NCI-H1417 (cell line): ENCODE measurements at places on chromosomes 11 and 22.
A peak's percentile ranks its signal among the peaks of the same experiment; 100 is the strongest.

- no peak for DNase-seq
Observed at GRCh38 chr11:131518305-131518838, 148.0 kb downstream of the NTM start.

GRCh38 chr11:75198278-75198973 is 42.1 kb upstream of the TPBGL start:
- peak; percentile 37 for DNase-seq

DNA sequence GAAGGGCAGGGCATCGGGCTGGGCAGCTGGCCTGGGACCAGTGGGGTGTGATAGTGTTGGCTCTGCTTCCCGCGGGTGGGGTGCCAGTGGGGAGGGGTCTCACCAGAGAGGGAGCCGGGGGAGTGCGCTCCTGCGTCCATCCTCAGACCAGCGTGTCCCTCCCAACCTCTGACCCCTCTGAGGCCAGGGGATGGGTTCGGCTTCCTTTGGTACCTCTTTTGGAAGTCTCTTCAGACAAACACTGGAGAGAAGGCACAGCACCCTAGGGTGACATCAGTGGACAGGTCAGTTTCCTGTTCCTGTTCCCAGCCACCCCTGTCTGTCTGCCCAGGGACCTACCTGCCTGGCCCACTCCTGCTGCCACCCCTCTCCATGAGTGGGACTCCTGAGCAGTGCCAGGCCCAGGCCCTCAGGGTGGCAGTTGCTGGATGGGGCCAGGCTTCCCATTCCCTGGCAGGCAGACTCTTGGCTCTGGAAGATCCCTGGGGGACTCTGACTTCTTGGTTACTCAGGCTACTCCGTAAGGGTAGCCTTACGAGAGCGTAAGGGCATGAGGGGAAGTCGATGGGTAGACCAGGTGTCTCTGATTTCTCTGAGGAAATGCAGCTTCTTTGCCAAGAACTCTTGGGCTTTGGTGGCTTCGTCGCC is 2.6 kb downstream of the TAGLN start:
- no peak for DNase-seq

DNA sequence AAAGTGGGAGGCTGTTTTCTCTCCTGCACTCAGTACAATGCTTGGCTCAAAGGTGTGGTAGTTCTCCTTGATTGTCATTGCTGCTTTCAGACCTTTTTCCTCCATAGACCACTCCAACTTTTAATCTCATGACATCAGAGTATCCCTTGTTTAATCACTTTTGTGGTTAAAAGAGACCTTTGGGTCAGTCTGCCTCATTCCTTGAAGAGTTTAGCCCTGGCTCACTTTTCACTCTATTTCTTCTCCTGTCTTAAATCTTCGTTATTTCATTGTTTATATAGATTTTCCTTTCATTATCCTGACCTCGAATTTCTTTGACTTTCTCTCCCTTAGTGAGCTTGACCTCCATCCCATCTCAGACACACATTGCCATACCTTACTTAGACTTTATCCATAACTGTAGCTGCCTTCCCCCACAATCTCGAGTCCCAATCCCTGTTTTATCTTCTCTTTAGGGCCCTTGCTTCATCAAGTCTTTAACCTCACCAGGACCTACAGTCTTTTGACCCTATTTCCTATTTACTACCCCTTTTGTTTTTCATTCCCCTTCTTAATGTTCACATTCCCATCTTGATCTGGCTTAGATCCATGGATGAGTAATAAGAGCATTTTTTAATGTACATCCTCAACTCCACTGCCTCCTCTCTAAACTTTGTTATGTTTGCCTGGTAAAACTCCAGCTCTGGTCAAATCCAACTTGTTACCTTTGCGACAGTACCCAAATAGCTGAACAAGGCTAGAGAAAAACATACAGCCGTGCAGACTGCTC is 9.5 kb downstream of the ATXN10 start:
- no peak for DNase-seq

DNA sequence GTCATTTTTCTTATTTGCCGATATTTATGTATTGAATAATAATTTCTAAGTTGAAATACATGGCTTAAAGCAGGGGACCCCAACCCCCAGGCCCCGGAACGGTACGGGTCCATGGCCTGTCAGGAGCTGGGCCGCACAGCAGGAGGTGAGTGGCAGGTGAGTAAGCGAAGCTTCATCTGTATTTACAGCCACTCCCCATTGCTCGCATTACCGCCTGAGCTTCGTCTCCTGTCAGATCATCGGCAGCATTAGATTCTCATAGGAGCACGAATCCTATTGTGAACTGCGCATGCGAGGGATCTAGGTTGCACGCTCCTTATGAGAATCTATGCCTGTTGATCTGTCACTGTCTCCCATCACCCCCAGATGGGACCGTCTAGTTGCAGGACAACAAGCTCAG is 4.5 kb downstream of the ZMAT5 start:
- no peak for DNase-seq

- peak; percentile 96 for DNase-seq
Observed at GRCh38 chr11:72814286-72815109, at the start of gene ATG16L2. Gene ATG16L2, plus strand, starts transcription at chr11:72814411. Its CDS starts 35 bp downstream, at chr11:72814446.

DNA sequence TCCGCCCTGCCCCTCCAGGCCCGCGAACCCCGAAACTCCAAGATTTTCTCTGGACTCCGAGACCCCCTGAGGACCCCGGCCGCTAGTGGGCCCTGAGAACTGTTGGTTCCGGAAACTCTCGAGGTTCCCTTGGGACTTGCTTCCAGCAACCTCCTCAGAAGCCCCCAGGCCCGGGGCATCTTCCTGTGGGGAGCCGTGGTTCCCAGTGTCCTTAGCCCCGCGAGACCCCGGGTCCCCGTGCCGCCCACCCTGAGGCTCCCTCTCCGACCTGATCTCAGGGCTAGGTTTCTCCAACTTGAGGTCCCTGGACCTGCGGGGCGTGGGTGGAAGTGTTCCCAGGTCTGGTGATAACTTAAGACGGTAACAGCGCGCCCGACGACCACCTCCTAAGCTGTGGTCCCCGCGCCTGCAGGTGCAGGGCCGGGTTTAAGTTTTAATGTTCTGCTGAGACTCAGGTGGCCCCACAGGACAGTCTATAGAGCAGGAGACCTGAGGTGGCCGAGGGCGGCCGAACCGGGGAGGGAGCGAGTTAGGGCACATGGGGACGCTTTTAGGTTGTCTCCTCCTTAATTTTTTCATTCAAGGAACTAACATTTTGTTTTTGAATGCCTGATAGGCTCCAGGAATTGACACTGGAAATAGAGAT is 720 bp downstream of the FAM118A start:
- DNase-seq, result peak; percentile 22

GRCh38 chr11:117279711-117280376 is 11.3 kb upstream of the BACE1-AS start:
- DNase-seq, result no peak

DNA sequence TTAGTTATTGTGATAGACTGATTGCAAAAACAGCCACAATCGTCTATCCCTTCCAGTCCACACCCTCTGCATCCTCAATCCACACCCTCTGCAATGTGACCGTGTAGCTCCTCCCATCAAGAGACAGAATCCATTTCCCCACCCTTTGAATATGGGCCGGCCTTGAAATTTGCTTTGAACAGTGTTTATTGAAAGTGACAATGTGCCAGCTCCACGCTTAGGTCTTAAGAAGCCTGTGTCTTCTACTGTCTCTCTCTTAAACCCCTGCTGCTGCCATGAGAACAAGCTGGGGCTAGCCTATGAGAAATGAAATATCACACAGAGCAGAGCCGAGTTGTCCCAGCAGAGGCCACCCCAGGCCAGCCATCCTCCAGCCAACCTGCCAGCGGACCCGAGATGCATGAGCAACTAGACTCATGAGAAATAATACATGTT is 22.3 kb upstream of the MICAL2 start:
- DNase-seq, result no peak

DNA sequence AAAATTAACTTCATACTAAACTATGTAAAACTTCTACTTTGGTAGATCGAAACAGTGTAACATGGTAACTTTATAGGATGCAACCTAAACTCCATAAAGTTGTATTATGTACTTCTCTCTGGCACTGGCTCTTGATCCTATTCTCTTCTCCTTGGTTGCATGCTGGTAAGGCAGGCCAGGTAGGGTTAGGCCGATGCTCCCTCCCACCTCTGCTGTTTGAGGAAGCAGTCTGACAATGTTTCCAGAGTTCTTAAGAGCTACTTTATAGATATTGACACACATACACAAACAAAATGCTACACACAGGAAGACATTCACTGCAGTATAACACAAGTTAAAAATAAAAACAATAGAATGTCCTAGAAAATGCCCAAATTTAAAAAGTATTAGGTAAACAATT is 22.5 kb downstream of the CTSC start:
- DNase-seq, result no peak
